Aortic smooth muscle cell (primary cell): ENCODE measurements at places on chromosomes 1 and 21. TPM values are rescaled to one million over a fixed set of nuclear protein-coding genes. Genes with fewer than 3 reads are reported as not detected.

The IFNLR1 gene
- not detected in 2 replicates for total RNA-seq

The AMY1C gene
- not detected in 2 replicates for total RNA-seq

The C4BPA gene
- not detected in 2 replicates for total RNA-seq

The CTSK gene
- 139 and 237 TPM in 2 replicates for total RNA-seq

The LEPR gene
- total RNA-seq, result 18.0 and 19.6 TPM in 2 replicates

The VTCN1 gene
- total RNA-seq, result not detected in 2 replicates

The SEMA6C gene
- total RNA-seq, result 0.53 and 1.1 TPM in 2 replicates

The ST6GALNAC3 gene
- total RNA-seq, result 0.44 and 0.92 TPM in 2 replicates

The SSX2IP gene
- total RNA-seq, result 15.6 and 20.1 TPM in 2 replicates

The NUDT4B gene
- total RNA-seq, result 20.1 and 26.1 TPM in 2 replicates

The ATF3 gene
- 6.2 and 16.0 TPM in 2 replicates for total RNA-seq

The CRP gene
- total RNA-seq, result not detected in 2 replicates

The RUNX3 gene
- total RNA-seq, result not detected in 2 replicates

The CTNNBIP1 gene
- total RNA-seq, result 22.6 and 23.5 TPM in 2 replicates

The RNF186 gene
- total RNA-seq, result not detected in 2 replicates

The RXFP4 gene
- total RNA-seq, result 0.12 TPM in 1 of 2 replicates, not detected in the other

The RGS13 gene
- total RNA-seq, result not detected in 2 replicates

The PSRC1 gene
- 5.2 and 8.6 TPM in 2 replicates for total RNA-seq

The OR2T11 gene
- not detected in 2 replicates for total RNA-seq

The TP73 gene
- not detected in 2 replicates for total RNA-seq

The C1QA gene
- total RNA-seq, result 0.13 TPM in 1 of 2 replicates, not detected in the other
